ENCODE measurements at places on chromosomes 2 and 18. TPM values are rescaled to one million over a fixed set of nuclear protein-coding genes. Genes with fewer than 3 reads are reported as not detected.

DNA sequence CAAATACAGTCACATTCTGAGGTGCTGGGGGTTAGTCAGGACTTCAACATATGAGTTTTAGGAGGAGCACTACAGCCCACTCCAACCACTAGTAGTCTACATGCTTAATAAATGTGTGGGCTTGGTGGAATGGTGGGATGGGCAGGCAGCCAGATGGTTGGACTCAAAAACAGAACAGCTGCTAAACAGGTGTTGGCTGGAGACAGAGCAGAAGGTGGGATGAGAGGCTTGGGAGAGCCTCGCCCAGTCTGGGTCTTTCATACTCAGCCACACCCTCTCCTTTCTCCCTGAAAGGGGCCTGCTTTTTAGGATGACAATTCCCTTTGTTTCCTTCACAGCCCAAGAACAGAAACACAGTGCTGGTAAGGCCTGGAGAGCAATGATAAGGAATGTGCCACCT, 143.9 kb upstream of the KLHL29 start:
- DNase-seq: no peak

- no peak for DNase-seq
Measured at GRCh38 chr2:63440612-63441011, 147.7 kb downstream of the WDPCP start.

- no peak for DNase-seq
Measured at GRCh38 chr18:49381267-49381845, 79.1 kb downstream of the DYM start.

Gene IL1F10
- total RNA-seq: not detected

Gene DLX2
- total RNA-seq: not detected

All from cardiac septum (tissue), 1 donor.